Right atrium auricular region (tissue), 2 donors: ENCODE measurements at places on chromosomes 6 and 20.

DNA sequence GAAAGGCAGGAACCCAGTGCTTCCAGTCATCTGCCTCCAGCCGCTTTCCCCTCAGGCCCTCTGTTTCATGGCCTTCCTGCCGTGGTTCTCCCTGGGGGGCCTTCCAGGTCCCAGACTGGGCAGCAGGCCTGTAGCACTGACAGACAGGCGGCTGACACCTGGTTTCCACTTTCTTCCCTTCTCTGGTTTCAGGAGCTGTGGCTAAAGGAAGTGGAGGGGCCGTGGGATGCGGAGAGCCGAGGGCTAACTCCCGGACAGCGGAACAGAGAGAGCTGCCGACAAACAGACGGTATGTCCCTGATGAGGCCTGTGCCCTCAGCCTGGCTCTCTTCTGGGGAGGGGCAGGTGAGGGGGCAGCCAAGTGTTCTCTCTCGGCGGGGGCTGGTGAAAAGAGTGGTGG lies 12.5 kb downstream of the LRRC73 start:
- no peak for DNase-seq

GRCh38 chr6:71733970-71734899 lies 152.1 kb upstream of the RIMS1 start:
- DNase-seq: no peak

GRCh38 chr6:113432521-113433334 lies 424.4 kb upstream of the MARCKS start:
- no peak for DNase-seq

DNA sequence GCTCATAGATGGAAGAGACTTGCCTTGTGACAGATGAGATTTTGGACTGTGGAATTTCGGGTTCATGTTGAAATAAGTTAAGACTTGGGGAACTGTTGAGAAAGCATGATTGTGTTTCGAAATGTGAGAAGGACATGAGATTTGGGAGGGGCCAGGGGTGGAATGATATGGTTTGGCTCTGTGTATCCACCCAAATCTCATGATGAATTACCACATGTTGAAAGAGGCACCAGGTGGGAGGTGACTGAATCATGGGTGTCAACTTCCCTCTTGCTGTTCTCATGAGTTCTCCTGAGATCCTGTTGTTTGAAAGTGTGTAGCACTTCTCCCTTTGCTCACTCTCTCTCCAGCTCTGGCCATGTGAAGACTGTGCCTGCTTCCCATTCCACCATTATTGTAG lies 17.9 kb downstream of the AHI1 start:
- DNase-seq: no peak

DNA sequence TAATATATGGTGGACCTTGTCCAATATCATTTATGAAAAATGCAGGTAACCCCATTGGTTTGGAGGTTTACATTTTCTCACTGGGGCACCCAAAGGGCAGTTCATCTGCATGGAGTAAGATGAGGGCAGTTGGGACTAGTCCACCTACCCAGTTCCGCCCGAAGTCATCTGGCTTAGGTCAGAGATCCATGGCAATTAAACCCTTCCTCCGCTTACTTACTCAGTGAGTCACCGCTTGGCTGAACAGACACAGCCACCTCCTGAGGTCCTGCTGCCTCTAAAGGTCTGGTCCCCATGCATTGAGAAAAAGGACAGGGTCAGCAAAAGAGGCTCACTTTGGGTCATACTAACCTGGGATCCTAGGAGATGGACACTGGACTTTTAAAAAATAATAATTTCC lies 102.9 kb upstream of the PRL start:
- no peak for DNase-seq

GRCh38 chr6:130377915-130378314 lies 12.1 kb downstream of the TMEM200A start:
- DNase-seq: no peak
